LNCaP clone FGC (cell line): ENCODE measurements at places on chromosomes 4 and X.

- no peak for DNase-seq
These were observed 449.1 kb downstream of the FAM133A start for GRCh38 chrX:94123062-94123461.

DNA sequence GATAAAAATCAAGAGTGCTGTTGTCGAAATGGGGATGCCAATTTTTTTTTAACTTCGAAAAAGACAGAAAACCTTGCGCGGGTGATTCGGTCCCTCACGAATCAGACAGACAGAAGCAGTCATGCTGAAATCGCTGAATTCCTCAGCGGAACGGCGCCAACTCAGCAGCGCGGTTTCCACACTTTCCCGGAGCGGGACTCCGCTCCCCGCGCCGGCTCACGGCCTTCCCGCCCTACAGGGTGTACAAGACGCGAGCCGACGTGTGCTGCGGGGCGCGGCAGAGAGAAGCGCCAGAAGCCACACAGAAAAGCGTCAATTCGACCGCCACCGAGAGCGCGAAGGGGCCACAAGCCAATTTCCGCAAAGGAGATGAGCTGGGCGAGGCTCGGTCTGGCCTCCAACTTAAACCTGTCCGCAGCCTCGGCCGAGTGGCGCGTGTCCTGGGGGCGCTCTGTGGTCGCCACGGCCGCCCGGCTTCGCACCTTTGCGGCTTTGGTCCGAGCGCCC, 1.3 kb downstream of the NEXMIF start:
- no peak for DNase-seq

GRCh38 chrX:120244395-120244734, 6.2 kb upstream of the ZBTB33 start:
- DNase-seq: no peak

DNA sequence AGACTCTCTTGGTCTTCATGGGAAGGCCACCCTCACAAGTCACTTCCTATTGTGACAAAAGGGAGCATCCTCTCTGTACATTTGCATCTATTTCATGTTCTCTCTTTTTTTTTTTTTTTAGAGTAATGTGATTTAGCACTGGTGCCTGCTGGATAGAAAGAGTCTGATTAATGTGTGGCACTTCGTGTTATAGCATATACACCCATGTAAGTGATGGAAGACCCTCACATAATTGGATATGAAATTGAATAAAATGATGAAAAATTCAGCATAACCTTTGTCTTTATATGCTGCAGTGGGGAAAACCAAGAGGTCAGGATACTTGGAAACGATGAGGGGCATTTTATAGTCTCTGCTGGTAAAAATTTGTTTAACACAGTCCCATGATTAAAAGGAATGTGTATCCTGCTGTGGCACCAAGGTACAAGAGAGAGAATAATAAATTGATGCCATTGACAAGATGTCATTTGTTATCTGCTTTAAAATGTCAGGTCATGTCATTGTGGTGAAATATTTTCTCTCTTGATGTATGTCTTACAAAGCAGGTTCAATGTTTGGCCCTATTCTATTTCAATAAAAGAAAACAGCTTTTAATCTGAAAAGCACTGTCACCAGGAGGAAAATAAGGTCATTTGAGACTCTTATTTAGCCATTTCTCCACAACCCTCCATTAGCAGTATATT, 1115.4 kb downstream of the STPG2 start:
- DNase-seq: no peak
